ENCODE measurements at places on chromosomes 2 and 18.

DNA sequence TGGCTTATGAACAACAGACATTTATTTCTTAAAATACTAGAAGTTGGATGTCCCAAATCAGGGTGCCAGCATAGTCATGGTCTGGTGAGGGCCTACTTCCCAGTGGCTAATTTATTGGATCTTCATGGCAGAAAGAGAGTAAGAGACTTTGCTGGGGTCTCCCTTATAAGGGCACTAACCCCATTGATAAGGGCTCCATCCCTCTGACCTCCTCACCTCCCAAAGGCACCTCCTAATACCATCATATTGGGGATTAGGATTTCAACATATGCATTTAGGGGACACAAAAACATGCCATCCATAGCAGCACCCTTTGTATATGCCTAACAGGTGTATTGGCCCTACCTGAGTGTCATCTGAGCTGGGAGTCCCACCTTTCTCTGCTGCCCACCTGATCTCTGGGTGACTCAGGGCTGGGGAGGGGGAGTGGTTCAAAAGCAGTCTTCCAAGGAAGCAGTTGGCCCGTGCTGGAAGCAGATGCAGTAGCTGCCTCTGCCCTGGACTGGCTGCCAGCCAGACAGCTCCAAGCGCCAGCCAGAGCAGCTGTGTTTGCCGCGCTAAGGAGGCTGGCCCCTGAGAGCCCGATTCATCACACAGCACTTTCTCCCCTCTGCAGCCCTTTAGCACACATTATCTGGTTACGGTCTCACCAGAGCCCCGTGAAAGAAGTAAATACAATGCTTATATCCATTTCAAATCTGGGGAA, 84.6 kb downstream of the SMAD7 start:
- no peak for DNase-seq

- DNase-seq = no peak
Measured at GRCh38 chr2:9939587-9940485, 11.7 kb upstream of the GRHL1 start.

- no peak for DNase-seq
Measured at GRCh38 chr2:241720099-241720498, 14.3 kb upstream of the D2HGDH start.

DNA sequence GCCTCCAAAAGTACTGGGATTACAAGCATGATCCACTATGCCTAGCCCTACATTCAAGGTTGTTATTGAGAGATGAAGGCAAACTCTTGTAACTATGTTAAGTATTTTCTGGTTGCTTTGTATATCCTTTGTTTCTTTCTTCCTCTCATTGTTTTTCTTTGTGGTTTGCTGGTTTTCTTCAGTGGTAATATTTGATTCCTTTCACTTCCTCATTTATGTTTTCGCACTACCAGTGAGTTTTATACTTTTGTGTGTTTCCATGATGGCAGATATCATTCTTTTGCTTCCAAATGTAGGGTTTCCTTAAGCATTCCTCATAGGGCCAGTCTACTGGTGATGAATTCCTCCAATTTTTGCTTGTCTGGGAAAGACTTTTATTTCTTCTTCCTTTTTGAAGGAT, 90.2 kb downstream of the NCK2 start:
- no peak for DNase-seq

- no peak for DNase-seq
Measured at GRCh38 chr18:79396431-79397246, 909 bp downstream of the NFATC1 start.

GRCh38 chr2:241637795-241638660, 535 bp downstream of the ATG4B start:
- no peak for DNase-seq

- no peak for DNase-seq
Measured at GRCh38 chr2:129329574-129329973, 649.9 kb upstream of the RAB6C start.

DNA sequence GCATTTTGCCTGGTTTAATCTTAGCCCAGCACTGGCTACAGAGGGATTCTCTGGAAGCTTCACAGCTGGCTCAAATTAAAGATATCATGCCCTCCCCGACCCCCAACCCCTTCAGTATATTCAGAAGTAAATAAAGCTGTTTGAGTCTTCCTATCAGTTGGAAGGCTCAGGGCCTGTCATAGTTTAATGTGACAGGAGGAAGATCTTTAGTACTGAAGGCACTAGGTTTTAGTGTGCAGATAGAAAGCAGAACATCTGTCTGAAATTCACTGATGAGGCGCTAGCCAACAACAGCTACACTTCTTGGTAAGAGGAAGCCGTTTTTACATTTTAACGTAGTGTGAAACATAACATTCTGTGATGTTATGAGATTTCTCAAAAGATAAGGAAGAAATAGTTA, 969.1 kb upstream of the CDH2 start:
- DNase-seq = no peak

GRCh38 chr2:115572746-115573145, 1130.3 kb downstream of the DPP10 start:
- DNase-seq = no peak

DNA sequence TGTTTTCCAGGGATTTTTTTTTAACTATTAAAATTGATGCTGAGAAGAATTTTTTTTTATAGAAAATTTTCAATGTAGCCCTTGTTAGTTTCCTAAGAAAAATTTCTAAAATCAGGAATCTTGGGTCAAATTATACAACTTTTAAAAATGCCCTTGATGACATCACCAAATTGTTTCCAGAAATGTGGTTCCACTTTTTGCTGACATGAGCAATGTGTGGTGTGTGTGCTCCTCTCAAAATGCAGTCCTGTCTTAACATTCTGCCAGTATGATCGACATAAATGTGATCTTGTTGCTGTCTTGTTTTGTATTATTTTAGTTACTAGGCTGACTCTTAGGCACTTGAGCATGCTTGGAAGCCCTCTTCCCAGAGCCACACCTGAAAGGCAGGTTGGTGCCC, 89.7 kb upstream of the ST6GAL2 start:
- no peak for DNase-seq

DNA sequence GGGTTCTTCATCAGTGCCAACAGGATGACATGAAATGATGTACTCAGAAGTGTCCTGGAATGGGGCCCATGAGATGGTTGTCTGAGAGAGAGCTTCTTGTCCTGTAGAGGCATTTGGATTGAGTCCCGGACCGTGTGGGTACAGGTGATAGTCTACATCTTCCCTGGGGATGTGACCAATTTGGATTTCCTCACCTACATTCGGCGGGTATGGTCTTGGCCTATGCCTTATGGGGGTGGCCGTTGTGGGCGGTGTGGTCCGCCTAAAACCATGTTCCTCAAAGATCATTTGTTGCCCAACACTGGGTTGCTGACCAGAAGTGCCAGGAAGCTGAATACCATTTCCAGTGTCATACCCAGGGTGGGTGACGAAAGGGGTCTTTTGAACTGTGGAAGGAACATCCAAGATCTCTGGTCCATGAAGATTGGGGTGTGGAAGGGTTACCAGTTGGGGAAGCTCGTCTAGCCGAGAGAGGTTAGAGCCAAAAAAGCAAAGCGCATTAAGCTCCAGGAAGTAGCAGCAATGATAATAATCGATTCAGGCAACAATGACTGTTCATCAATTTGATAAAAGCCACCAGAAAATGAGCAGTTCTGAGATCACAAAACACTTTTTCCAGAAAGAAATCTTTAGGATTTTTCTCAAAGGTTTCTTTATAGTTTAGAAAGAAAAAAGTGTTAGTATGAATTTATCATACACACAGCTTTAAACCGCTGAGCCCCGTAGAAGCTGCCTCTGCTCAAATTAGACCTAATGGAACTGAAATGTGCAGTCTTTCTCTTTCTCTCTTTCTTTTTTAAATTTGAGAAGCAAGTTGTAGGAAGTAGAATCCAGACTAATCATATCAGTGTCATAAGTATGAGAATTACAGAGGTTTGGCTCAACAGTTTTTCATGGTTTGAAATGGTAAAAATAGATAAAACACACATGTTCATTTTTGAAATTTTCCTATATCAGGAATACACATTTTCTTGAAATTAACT, 60.3 kb downstream of the ATIC start:
- no peak for DNase-seq

DNA sequence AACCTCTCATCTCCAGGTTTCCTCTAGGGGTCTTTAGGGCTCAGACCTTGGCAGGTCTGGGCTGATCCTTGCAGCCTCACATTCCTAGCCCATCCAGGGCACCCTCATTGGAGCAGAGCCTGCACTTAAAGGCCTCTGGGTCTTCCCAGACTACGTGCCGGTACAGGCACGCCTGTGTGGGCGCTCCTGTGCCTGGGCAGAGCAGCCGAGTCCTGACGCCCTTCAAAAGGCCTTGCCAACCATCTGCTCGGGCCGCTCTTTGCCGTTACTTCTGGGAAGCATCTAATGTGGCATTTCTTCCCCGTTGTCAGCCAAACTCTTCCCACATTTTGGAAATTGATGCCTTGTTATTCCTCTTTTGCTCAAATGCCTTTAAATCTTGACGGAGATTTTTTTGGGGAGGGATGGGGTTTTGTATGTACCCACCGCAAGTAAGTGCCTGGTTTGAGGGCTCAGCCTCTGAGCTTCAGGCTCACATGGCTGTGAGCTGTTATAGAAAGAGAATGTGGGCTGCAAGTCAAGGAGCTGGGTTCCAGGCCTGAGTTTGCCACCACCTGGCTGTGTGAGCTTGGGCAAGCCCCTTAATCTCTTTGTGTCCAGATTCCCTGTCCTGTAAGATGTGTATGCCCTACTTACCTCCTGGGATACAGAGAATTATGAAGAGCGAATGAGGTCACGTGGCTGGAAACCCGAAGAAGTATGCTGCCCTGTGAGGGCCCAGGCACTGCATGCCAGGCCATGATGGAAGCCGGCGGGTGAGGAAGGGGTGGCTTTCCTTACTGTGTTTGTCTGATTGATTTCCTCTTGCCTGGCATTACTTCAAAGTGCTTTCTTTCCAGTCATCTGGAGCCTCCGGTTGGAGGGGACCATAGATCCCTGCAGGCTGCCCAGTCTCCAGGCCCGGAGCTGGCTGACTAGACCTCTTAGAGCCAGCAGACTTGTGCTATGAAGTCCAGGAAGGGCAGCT, 20.6 kb downstream of the EHD3 start:
- no peak for DNase-seq

- no peak for DNase-seq
Measured at GRCh38 chr2:70514612-70515055, 39.0 kb downstream of the TGFA start.

- DNase-seq = no peak
Measured at GRCh38 chr2:85678377-85678776, 10.4 kb upstream of the SFTPB start.

DNA sequence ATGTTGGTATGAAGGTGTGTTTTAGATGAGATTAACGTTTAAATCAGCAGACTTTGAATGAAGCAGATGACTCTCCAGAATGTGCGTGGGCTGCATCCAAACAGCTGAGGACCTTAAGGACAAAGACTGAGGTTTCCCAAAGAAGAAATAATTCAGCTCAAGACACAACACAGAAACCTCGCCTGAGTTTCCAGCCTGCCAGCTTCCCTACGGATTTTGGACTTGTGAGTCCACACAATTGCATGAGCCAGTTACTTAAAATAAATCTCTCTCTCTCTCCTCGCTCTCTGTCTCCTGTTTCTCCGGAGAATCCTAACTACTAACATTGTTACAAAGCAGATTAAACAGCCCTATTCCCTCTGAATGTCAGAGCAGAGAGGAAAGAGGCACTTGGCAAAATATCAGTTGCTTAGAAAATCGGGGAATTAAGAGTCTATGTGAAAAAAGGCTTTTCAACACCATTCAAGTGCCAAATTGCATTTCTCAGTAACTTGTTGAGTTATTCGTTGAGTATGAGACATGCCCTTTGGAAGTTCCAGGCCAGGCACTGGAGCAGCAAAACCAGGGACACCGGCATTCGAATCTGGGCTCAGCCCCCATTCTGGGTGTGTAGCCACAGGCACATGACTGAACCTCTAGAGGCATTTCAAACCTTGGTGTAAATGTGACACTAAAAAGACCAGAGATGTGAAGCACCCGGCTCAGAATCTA, 174.6 kb upstream of the PID1 start:
- no peak for DNase-seq

DNA sequence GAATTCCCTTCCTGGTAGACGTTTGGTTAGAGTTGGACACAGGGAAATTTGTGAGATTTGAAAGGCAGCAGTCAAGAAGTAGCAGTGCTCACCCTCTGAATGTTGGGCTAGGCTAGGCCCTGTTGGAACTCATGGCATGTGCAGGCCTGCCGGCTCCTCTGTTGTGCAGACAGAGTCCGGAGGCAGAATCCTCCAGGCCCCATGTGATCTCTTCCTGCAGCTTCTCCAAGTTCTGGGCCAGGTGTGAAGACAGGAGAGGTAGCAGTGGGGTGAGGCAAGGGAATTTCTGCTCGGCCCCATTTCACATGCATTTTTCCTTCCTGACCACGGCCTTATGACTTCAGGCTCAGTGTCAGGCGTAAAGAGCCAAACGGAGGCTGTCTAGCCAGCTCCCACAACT, 36.9 kb upstream of the RAB31 start:
- DNase-seq = no peak

GRCh38 chr2:126736133-126736874, 80.3 kb downstream of the GYPC start:
- no peak for DNase-seq

- DNase-seq = no peak
Measured at GRCh38 chr2:173355866-173356508, 1.3 kb downstream of the CDCA7 start.

DNA sequence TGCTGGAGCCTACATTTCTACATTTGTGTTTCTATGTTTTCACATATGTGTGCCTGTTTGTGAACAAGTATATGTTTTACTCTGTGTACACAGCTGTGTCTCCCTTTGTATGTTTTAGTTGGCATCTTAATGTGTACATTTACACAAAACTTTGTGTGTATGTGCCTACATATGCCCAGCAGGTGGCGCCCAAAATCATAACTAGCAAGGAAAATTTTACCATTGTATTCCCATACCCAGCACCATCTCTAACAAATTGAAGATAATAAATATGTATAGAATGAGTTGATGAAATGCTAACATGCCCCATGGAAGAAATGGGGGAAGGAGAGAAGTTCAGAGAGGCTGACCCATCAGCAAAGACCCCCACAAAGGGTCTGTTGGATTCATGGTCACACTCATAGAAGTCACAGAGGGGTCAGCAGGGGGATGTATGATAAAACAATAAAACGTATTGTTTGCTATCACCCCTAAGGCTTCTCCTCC, 48.1 kb downstream of the PKDCC start:
- no peak for DNase-seq

DNA sequence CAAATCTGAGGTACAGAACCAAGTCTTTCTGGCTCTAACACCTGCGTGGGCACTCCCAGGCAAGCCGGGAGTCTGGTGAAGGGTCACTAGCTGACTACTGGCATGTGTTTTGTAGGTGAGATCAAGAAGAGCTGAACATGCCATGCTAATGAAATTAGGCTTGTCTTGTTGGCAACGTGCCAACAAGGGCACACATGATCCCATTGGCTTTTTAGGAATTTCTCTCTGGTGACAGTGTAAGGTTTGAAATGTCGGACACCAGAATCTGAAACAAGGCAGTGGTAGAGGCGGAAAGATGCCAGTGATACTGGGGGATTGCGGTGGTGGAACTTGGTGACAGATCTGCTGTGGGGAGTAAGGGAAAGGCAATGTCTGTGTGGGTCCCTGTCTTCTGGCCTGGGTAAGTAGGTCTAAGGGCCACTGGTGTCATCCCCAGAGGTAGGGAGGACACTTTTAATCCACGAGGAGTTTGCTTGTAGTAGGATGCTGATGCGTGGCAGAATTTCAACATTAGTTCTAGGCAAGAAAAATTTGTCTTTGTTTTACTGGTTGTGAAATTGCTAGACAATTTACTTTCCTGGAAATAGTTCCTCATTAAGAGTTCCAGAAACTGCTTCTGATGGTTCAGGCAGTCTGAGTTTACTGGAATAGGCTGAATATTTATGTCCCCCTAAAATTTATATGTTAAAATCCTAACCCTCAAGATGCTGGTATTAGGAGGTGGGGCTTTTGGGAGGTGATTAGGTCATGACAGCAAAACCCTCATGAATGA, 52.6 kb upstream of the ACMSD start:
- DNase-seq = no peak

GRCh38 chr2:19722531-19722971, 179.2 kb downstream of the TTC32 start:
- no peak for DNase-seq
